Activated CD8-positive, alpha-beta memory T cell treated with anti-CD3 and anti-CD28 coated beads, Interleukin-2, amount 10 ng/mL, durations not matched to agents 7 days and 5 days (primary cell): ENCODE measurements at places on chromosomes 7 and 10.

GRCh38 chr7:40918701-40919271 lies 784.0 kb downstream of the SUGCT start:
- DNase-seq = no peak

- no peak for DNase-seq
Observed at GRCh38 chr7:151346470-151346769, 4.8 kb downstream of the NUB1 start.

DNA sequence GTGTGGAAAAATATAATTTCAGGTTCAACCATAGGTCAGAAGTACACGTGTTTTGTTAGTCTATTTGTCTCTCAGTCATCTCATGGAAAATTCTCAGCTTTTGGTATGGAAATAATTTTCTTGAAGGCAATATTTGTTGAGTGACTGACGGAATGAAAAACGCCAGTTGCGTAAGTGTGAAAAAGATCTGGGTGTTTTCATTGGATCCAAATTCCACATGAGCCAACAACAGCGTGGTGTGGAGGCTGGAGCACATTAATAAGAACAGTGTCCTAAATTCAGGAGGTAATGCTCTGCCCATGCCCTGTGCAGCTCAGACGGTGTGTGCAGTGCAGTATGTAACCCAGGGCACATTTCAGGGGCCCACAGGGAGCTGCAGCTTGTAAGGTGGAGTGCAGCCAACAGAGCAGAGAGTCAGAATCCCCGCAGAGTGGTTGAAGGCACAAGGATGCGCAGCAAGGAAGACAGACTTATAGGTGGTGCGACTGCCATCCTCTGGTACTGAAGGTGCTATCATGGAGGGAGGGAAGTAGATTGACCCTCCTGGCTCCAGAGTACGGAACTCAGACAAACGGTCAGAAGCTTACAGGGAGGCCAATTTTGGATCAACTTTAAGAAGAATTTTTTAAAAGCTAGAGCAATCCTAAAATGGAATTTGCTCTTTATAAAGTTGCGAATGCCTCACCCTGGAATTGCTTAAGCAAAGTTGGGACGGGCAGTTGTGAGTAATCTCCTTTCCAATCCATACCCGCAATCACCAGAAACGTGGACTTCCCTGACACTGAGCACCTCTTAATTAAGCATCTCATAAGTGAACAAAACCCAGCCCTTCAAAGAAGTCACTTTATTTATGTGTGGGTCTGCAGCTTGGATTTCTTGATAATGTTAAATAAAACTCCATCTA lies 38.0 kb downstream of the EGFR start:
- DNase-seq = no peak

DNA sequence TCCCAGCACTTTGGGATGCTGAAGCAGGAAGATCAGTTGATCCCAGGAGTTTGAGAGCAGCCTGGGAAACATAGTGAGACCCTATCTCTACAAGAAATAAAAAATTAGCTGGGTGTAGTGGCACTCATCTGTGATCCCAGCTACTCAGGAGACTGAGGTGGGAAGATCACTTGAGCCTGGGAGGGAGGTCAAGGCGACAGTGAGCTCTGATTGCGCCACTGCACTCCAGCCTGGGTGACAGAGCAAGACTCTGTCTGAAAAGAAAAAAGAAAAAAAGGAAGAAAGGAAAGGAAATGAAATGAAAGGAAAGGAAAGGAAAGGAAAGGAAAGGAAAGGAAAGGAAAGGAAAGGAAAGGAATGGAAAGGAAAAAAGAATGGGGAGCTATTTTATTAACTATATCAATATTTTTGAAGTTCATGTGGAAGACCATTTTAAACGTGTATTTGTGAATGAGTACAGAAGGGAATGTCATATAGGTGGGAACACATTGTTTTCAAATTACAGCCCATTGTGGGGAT lies 7.1 kb upstream of the IFIT2 start:
- no peak for DNase-seq

DNA sequence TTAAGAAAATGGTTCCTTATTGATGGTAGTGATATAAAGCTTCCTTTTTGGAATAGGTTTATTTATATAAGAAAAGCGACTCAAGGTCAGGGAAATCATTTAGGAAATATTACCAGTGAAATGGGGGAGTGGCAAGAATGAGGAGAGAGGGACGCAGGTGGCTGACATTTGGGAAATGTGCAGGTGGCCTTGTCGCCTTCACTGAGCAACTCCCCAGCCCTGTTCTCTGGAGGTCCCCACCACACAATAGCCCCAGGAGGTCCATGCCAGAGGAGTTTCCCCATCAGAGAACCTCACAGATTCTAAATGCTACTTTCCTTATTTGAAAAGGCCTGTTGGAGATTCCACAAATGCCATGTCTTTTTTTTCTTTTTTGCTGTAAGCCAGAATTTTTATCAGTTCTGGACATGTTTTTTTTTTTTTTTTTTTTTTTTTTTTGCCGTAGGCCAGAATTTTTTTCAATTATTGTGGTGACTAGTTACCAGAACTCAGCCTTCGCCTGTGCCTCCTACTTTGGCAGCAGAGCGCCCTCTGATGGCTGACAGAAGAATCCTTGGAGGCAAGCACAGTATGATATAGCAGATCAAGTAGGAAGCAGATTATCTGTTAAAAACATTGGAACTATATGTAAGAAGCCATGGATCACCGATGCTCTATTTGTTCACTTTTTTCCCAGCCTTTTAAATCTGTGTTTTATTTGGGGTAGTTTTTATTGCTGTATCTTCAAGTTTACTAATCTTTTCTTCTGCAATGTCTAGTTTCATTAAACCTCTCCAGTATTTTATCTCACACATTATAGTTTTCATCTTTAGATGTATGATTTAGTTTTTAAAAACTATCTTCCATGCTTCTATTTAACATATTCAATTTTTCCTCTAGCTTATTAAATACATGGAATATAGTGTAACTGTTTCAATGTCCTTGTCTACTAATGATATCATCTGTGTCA lies 18.6 kb downstream of the OPALIN start:
- peak; percentile 73 for DNase-seq

GRCh38 chr10:114631666-114632417 lies 26.2 kb downstream of the ABLIM1 start:
- no peak for DNase-seq

DNA sequence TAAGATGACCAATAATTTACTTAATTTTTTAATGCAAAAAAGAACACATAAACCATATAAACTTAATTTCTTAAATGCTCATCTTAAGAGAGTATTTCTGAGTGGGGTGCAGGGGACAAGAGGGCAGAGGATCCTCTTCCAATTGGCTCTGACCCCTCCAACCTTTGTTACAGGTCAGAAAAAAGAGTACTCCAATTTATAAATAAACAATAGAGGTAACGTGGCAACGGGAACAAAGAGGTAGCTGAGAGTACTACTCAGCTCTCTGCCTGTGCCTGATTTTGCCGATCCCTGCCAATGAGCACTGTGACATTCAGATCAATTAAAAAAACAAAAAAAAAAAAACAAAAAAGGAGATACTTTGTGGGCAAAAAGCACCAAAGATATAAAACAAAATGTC lies 307.9 kb downstream of the PARD3 start:
- no peak for DNase-seq

DNA sequence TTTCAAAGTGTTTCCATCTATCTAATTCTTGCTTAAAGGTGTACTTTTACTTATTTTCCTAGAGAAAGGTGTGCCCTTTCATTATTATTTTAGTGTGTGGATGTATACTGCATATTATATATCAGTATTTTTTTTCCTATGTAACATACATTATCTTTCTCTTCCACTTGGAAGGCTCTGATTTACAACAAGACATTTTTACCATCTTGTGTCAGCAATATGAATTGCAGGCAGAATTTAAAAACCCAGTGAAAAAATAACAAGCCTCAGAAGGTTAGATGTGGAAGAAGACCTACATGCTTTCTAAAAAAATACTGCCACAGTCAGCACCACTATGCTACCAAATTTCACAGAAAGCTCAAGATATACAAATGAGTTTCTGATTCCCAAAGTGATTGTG lies 327.7 kb upstream of the STEAP1 start:
- no peak for DNase-seq

- no peak for DNase-seq
Observed at GRCh38 chr10:3723766-3724165, 61.2 kb downstream of the KLF6 start.

GRCh38 chr7:68613897-68614296 lies 984.4 kb upstream of the AUTS2 start:
- DNase-seq = no peak

DNA sequence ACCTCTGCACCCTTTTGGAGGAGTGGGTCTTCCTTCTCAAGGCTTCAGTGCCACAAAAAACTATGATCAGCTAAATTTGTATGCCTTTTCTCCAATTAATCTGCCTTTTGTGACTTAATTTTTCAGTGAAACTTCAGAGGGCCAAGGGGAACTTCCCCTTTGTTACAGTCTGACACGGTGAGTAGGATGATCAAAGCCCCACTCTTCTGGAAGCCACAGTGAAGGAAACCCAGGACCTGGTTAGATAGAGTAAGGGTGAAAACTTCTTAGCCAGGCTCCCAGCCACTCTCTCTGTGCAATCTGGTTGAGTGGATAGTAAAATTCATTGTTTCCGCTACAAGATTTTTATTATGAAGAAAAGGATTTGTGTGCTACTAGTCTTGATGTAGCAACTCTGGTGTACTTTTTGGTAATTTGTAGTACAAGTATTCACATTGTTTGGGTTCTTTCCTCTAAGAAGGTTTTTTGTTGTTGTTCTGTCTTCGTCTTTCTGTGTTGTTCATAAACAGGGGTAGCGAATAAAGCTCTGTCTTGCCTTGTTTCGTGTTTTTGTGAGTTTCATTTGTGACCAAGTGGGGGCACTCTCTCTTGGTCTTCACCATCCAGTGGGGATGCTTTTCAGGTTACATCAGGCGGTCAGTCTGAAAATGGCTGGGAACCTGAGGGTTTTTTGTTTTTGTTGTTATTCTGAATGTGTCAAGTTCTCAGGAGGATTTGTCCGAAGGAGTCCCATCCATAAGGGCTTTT lies 268.5 kb upstream of the NPSR1 start:
- no peak for DNase-seq

GRCh38 chr10:123492016-123492415 lies 174.1 kb upstream of the GPR26 start:
- DNase-seq = no peak

- no peak for DNase-seq
Observed at GRCh38 chr10:123200531-123200930, 46.3 kb downstream of the BUB3 start.

DNA sequence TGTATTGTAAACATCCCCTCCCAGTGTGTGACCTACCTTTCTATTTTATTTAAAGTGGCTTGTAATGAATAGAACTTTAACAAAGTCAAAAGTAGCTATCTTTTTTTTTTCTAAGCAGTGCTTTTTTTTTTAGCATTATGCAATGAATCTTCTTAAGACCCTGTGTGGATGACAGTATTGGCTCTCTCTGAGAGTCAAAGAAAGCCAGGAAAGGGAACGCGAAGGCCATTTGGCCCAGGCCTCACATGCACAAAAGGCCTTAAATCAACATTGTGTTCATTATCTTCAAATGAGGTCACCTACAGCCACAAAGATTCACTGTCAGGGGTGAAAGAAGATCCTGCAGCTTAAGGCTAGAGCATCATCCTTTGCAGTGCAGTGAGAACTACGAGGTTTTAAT lies 721.5 kb downstream of the GRID1 start:
- DNase-seq = no peak

DNA sequence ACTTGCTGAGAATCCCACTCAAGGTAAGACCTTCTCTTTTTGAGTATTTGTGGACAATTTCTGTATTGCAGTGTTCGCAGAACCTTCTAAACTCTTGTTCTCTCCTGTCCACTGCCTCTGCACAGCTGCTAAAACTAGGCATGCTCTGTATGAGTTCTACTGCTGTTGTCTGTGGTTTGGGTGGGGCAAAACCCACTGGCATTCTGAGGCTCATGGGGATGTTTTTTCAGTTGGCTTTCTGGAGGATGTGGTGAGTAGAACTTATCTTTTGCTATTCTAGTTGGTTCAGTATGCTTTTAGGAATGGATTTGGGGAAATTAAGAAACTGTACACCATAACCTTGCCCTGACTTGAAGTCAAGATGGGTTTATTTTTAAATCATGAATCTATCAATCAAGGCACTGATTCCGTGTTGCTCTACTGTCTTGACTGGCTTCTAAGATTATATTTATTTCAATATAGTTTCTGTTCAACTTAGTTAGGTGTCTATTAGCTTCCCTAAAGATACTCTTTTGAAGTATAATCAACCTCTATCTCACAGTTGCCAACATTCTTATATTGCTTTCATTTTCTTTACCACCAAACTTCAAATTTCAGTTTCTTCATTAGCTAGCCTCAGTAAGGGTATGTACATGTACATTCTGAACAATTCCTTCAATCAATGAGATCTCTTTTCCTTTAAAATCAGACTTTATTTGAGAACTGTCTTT lies 25.0 kb upstream of the C1GALT1 start:
- peak; percentile 89 for DNase-seq

- DNase-seq = no peak
Observed at GRCh38 chr10:101588879-101589278, 758 bp downstream of the DPCD start.

GRCh38 chr7:1540776-1541271 lies 10.3 kb downstream of the MAFK start:
- DNase-seq = no peak

DNA sequence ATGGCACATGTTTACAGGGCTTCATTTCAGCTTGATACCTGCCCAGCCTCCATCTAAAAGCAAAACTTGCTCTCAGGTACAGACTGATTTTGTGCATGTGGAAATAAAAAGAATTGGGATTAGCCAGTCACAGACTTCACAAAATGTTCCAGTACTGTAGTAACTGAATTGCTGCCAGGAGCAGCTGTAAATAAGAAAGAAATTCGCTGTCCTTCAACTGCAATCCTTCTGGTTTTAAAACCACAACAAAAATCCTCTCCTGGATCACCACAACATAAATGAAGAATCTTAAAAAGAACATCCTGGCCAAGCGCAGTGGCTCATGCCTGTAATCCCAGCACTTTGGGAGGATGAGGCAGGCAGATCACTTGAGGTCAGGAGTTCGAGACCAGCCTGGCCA lies 3.9 kb upstream of the MIOS start:
- DNase-seq = no peak

DNA sequence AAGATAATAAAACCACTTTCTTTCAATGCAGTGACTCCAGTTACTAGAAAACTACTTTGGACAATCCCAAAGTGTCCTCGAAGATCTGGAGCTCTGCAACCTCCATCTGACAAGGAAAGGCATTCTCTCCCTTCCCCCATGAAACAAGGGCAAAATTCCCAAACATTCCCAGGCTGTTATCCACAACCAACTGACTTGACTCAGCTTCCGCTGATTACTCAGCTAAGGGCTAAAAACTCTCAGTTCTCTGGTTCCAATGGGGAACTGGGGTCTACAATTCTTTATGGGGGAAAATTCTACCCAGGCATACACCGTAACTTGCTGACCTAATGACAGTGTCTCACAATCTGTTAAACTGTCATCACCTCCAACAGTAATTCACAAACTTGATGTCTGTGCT lies 48.4 kb downstream of the SFMBT2 start:
- no peak for DNase-seq
